Esophagus muscularis mucosa (tissue), 4 donors: ENCODE measurements at places on chromosomes 5 and 9.

DNA sequence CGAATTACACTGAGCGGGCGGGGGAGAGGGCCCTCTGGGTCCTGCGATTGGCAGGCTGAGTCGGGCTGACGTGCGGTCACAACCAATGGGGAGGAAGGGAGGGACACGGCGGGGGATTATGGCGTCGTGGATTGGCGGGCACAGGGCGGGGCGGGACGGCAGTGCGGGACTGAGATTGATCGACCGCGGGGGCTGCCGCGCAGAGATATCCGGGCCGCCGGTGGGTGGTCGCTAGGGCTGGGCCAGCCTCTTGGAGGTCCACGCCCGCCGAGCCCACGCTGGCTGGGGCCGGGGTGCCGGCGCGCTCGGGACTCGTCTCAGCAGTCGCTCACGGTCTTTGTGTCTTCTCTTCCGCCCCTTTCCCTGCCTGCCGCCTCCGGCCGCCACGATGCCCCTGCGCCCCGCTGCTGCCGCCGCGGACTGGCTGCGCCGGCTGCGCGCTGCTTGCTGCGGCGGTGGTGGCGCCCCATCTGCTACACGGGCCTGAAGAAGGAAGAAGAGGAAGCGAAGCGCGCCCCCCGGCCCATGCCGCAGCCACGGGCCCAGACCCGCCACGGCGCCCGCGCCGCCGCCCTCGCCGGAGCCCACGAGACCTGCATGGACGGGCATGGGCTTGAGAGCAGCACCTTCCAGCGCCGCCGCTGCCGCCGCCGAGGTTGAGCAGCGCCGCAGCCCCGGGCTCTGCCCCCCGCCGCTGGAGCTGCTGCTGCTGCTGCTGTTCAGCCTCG is at the start of gene RGMB:
Gene RGMB (plus strand): TSS at position 200 of the 728 bp plus-strand sequence. CDS start 408 bp downstream, at position 608.
- peak; percentile 99 for DNase-seq

DNA sequence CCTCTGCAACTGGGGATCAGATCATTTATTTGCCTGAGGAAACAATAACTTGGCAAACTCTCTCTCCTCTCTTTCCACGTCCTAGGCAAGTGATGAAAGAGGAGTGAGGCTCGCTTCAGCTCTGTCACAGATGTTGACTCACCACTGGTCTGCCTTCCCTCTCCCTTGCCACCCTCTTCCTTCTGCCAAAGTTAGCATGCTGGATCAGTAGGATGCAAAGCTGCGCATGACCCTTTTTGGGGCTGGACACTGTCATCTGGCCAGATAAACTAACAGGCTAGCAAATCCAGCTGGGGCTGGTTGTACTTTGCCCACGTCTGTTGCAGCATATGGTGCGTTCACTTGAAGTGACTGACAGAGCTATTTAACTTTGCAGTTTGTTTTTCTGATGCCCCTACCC is 36.2 kb upstream of the SMARCA2 start:
- no peak for DNase-seq

- DNase-seq: no peak
Observed at GRCh38 chr5:179237770-179238627, 107.3 kb downstream of the ADAMTS2 start.

- no peak for DNase-seq
Observed at GRCh38 chr9:118946669-118947068, 422.6 kb downstream of the BRINP1 start.

DNA sequence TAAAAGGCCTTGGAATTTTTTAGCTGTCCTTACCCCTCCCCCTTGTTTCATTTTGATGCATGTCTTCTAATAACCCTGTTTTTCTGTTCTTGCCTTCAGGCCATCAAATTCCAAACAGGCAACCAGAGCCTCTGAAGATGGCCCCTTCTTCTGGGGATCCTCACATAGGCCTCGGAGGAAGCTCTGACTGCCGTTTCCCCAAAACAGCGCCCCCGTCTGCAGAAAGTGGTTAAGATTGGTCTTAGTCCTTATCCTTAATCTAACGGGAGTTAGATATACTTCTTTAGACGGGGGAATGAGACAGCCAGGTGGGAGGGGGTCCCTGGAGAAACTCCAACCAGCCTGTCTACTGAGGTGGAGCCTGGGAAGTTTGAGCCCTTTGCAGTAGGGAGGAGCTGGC is 226.3 kb upstream of the ZNF608 start:
- no peak for DNase-seq

- no peak for DNase-seq
Observed at GRCh38 chr5:87741881-87742280, 329.2 kb upstream of the CCNH start.

GRCh38 chr9:88831713-88832407 is 159.4 kb upstream of the S1PR3 start:
- no peak for DNase-seq

DNA sequence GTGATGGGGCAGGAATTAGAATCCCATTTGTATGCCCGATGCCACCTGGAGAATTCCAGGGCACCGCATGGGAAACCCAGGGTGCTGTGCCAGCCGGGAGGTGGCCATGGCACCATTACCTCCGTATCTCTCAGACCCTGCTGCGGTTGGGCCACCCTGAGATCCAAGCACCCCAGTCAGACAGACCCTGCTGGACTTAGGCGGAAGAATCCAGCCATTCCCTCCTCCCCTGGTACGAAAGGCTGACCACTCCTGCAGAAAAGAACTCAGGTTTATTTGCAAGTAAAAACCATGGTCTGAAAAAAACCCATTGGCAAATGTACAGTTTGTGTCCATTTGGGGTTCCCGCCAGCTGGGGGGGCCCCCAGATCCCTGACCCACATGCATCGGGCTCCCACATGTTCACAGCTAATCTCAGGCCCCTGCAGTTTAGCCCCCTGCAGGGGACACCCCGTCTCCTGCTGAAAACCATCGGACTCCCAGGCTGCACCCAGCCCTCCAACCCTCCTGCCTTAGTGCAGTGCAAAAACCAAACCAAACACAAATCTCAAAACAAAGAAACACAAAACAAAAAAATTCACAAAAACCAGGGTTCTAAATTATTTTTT is 23.6 kb upstream of the SARDH start:
- DNase-seq: no peak

- DNase-seq: no peak
Observed at GRCh38 chr5:81525690-81526089, 131.8 kb upstream of the ACOT12 start.

- no peak for DNase-seq
Observed at GRCh38 chr5:37197340-37198050, 51.7 kb downstream of the CPLANE1 start.
